ENCODE measurements at places on chromosomes 7 and 10.

GRCh38 chr7:27885652-27886051 is 145.7 kb downstream of the TAX1BP1 start:
- DNase-seq: no peak

DNA sequence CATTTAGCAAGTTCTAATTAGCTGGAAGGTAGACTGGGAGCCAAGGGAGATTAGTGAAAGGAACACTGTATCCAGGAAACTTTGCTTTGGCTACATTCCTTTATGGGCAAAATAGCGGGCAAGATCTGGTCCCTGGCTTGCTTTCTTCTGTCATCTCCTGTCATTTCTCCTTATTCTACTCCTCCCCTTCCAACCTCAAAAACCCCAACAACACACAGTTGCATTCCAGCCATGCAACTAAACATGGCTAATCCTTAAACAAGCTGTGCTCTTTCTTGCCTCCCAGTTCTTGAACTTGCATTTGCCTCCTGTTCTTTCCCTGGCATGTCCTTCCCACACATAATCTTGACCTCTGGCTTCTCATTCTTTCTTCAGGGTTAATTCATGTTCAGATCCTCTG is 59.5 kb upstream of the CDCA7L start:
- no peak for DNase-seq

DNA sequence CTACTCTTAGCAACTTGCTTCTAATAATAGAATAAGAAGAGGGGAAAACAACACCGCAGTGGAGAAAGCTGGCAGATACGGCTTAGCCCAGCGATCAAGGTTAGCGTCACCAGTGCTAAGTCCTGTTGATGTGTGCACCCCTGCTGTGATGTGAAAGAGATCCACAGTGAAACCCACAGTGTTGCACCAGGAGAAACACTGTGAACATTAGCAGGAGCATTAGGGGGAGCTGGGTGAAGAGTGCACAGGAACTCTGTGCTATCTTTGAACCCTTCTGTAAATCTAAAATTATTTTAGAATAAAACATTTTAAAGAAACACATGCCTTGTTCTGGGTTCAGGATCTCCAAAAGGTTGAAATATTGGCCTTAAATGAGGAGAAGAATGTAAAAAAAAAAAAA is 154.1 kb upstream of the UNC5B start:
- no peak for DNase-seq

GRCh38 chr10:128416231-128416630 is 290.0 kb upstream of the MKI67 start:
- DNase-seq: no peak

DNA sequence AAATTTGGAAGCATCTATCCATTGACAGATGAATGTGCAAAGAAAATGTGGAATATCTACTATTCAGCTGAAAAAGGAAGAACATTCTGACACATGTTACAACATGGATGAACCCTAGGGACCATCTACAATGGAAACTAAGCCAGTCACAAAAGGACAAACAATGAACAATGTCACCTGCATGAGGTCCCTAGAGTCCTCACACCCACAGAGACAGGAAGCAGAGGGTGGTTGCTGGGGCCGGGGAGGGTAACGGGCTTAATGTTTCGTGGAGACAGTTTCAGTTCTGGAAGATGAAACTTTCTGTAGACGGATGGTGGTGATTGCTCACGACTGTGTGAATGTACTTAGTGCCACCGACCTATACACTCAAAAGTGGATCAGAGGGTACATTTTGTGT is 282.9 kb downstream of the ADARB2 start:
- DNase-seq: peak; percentile 63

DNA sequence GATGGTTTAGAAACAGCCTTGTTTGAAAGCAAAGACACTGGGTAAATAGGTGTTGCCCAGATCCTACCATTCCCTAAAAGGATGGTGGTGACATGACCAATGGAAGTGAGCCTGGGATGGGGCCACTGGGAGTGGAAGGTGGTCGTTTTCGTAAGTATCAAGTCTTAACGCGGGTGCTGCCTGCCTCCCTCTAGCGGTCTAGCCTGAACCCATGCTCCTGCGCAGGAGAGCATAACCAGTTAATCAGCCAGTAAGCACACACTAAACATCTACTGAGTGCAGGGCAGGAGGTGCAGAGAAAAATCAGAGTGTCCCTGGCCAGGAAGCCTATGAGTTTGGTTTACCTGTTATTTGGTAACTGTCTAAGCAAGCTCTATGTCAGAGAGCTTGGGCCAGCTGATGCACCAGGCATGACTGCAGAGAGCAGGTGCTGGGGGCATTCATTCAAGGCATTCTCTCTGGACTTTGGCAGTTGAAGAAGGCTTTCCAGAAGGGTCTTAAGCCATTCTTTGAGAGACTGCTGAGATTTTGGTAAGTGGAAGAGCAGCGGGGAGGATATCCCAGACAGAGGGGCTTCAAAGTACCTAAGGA is 930 bp downstream of the GARIN1A start:
- DNase-seq: no peak

DNA sequence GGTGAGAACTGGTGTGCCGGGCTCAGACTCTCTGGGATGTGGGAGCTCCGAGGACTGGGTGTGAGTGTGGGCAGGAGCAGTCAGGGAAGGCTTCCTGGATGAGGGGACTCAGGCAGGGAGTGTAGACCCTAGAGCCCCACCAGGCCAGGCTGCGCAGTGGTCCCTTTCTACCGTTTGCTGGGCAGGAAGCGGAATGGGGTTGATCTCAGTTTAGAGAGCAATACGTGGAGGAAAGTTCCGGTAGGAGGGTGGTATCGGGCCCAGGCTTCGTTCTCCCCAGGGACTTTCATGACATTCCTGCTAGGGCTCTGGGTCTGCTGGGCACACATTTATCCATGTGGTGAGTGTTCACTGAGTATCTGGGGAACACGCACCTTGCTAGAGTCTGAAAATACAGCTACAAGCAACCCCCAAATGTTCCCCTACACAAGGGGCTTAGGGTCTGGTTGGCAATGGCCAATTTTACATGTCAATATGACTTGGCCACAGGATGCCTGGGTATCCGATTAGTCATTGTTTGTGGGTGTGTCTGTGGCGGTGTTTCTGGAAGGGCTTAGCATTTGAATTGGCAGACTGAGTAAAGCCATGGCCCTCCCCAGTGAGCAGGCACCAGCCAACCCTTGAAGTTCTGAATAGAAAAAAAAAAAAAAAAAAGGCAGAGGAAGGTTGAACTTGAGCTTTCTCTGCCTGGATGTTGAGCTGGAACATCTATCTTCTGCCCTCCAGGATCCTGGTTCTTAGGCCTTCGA is 20.8 kb downstream of the GHRHR start:
- DNase-seq: no peak

DNA sequence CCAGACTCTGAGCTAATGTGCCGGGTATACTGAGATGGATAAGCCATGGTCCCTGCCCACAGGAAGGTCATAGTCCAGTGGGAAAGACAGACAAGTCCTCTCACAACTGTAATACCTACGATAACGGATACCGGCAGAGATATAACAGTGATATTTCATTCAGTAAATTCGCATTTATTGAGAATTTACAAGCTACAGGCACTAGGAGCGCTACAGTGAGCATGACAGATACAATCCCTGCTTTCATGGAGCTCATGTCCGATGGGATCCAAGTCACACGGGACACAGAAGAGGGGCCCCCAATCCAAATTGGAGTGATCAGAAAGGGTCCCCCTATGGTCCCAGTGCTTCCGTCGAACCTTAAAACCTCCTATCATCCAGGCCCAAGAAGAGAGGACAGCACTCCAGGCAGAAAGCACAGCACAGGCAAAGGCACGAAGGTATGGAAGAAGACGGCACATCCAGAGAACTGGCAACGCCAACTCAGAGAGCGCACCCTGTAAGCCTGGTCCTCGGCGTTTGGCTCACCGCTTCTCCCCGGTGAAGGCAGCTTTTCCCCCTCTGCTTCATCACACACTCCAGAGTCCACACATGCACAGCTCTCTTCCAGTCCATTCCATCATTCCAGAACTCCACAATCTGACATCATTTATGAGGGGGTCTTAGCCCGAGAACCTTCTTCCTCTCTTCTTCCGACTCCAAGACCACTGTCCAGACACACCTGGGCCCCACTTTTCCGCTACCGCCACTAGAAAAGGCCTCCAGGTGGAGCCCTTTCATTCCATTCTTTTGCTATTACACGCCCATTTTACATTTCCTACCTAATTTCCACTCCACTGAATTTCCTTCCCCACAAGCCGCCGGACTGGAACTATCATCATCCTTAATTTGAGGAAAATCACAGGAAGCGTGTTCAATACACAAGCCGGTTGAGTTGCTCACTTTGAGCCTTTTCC is 47.8 kb upstream of the NKX2-3 start:
- DNase-seq: no peak
